ENCODE measurements at places on chromosomes 13 and 19.

DNA sequence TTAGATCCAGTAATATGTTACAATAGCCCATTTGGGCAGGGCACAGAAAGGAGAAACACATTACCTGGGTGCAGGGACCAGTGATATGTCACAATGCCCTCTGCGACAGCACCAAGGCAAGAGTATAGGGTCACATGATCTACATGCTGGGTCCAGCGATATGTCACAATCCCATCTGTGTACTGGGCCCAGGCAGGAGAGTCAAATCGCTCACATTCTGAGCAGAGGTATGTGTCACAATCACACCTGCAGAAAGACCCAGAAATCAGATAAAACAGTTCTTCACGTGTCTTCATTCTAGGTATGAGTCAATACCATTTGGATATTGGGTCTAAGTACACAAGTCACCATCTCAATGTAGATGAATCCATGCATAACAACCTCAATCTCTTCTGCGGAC lies 7.1 kb upstream of the ZNF43 start:
- DNase-seq: no peak

- DNase-seq: no peak
Observed at GRCh38 chr19:19026299-19026971, 6.9 kb downstream of the SUGP2 start.

DNA sequence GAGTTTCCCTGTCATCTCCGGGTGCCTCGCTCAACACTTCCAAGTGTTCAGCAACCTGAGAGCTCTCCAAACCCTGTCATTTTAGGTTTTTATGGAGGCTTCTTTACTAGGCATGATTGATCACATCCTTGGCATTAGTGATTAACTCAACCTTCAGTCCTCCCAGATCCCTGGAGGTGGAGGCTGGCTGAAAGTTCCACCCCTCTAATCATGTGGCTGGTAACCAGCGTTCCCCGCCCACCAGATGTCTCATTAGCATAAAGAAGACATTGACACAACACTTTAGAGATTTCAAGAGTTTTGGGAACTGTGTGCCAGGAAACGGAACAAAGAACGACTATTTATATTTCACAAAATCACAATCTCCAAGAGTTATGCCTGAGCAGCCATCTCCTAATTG lies 71.1 kb upstream of the RGCC start:
- no peak for DNase-seq

DNA sequence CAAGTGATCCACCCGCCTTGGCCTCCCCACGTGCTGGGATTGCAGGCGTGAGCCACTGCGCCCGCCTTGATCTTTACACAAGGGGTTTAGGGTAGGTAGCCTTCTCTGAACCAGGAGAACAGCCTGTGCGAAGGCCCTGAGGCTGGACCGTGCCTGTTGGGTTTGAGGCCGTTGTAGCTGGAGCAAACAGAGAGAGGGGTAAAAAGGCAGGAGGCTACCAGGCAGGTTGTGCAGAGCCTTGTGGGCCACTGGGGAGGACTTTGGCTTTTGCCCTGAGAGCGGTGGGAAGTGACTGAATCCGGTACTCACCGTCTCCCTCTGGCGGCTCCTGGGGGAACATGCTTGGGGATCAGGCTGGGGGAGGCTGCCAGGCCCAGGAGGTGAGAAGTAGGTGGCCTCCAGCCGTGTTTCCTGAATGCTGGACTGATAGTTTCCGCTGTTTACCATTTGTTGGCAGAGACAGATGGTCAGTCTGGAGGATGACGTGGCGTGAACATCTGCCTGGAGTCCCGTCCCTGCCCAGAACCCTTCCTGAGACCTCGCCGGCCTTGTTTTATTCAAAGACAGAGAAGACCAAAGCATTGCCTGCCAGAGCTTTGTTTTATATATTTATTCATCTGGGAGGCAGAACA lies 24.6 kb downstream of the SPC24 start:
- peak; percentile 41 for DNase-seq

DNA sequence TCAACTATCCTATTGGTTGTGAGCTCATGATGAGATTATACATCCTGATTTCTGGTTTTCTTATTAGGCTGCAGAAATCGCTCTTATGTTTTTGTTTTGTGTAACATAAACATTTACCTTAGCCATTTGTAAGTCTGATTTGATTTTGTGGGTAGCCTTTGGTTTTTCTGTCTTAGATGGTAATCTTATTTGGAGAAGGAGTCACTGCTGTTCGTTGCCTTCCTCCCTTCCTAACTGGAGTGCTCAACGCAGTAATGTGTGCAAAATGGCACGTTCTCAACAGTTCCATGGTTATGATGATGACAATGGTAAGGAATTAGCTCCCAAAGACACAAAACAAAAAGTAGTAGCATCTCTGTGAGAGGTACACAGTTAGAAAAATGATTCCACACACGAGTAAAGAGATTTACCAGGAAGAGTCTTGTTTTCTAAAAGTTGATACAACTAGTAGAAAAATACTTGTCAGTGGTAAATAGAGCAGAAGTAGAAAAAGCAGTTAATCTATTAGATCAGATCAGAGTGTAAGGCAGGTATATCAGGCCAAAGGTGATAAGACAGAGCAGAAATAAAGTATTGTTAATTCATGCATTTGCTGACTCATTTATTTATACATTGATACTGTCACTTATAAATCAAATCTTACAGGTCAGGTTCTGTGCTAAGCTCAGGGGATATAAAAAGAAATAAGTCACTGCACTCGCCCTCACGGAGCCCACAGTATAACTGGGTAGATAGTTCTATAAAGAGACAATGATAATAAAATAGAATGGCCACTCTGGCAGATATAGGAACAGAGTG lies 270.0 kb downstream of the NALCN start:
- peak; percentile 45 for DNase-seq

DNA sequence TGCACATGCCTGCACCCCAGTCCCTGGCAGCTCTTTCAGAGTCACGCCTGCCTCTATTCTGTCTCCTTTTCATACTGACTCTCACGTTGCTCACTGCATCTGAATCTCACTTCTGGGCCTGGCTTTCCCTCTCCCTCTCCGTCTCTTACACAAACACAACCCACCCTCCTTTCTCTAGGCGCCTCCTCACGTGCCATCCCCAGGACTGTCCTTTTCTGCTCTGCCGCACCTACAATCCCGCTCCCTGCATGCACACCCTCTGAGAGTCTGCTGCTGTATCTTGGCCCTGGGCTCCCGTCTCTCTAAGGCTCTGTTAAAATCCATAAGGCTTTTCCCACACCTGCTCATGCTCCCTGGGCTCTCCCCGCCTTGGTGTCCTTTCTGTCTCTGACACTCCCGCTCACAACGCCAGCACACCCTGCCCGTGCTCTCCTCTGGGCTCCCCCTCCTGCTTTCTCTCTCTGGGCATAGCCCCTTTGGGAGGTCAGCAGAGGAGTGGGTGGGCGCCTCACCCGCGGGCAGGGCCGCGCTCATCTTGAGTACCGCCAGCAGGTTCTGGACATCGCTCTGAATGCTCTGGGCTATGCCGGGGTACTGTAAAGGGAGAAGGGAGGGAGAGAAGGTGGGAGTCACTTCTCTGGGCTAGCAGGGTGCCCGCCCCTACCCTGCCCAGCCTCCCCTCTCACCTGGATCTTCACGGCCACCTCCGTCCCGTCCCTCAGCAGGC lies 12.7 kb upstream of the NUMBL start:
- no peak for DNase-seq

DNA sequence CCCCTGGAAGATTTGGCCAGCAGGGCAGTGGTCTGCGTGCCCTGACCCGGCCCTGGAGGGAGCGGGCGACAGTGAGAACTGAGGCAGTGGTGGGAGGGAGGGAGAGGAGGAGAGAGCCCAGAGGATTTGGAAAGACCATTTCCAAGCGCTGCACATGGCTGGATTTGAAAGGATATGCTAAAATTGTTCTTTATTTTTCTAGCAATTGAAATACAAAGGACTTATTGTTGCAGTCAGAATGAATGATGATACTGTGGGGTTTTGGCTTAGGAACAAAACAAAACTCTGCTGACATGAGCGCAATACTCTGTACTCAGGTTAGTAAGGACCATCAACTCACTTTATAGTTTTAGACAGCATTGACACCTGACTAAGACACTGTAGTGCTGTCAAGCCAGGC lies 69.5 kb downstream of the TNFRSF19 start:
- no peak for DNase-seq

DNA sequence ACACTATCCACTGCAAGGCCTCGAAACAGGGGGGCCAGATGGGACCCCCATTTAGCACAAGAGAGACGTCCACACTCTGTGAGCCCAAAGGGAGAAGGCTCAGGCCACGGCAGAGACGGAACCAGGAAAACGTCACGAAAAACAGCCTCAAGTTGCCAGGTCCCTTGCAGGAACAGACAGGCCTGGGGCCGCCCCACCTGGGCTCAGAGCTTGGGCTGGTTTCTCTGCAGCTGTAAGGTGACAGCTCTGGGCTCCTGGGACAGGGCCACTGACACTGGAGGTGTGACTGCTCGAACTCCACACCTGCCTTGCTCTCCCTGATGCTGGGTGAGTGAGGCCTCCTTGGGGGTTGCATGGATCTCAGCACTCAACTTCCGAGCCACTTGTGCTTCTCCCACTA lies 3.2 kb downstream of the ZNF787 start:
- DNase-seq: no peak

- DNase-seq: peak; percentile 36
Observed at GRCh38 chr13:68234274-68234673, 1004.1 kb upstream of the PCDH9 start.

- peak; percentile 13 for DNase-seq
Observed at GRCh38 chr13:43433691-43434141, 353.1 kb downstream of the ENOX1 start.

DNA sequence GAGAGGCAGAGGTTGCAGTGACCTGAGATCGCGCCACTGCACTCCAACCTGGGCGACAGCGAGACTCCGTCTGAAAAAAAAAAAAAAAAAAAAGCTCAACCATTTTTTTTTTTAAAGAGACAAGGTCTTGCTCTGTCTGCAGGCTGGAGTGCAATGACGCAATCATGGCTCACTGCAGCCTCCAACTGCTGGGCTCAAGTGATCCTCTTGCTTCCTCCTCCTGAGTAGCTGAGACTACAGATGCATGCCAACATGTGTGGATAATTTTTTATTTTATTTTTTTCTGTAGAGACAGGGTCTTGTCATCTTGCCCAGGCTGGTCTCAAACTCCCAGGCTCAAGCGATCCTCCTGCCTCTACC lies 10.3 kb downstream of the EHD2 start:
- peak; percentile 93 for DNase-seq

DNA sequence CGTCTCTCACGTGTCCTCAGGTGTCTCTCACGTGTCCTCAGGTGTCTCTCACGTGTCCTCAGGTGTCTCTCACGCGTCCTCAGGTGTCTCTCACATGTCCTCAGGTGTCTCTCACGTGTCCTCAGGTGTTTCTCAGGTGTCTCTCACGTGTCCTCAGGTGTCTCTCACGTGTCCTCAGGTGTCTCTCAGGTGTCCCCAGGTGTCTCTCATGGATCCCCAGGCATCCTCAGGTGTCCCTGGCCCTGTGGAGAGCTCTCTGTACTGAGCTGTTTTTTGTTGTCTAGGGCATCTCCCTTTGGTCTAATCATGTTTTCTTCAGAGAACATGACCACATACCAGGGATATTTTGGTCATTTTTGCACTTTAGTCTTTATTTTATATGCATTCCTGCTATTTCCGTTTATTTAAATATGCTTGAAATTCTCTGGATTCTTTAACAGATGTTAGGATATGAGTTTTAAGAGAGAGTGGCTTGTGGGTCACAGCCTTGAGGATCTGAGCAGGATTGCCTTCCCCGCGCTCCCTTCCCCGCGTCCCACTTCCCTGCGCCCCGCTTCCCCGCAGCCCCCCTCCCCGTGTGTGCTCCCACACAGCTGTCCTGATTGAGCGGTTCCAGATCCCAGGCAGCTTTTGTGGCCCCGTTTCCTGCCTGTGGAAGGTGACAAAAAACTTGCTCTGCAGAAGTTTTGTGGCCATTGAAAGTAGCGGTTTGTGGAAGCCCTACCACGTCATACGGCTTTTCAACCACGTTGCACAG lies 31.9 kb downstream of the ATP4B start:
- peak; percentile 18 for DNase-seq

DNA sequence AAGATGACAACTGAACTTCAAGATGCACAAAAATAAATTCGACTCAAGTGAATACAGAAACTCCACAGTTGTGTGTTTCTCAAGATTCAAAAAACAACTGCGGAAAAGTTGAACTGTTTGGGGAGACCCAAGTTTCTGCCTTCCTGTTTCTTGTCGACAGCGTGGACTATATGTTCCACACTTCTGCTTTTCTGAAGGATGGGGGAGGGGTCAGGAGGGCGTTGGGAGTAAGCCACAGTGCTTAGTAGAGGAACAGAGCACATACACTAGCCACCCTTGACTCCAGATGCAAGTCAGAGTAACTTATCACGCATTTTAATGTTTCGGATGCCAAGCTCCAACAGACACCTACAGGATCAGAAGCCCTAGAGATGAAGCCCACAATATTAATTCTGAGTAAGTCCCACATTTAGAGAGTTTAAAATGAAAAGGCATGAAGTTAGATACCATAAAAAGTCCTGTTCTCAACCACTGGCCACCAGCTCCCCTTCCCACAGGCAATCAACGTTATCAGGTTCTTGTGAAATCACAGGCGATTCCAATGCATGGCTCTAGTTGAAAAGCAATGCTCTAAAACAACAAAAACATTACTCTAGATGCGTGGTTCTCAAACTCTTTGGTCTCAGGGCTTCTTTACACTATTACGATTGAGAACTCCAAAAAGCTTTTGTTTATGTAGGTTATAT lies 4.2 kb downstream of the TUBGCP3 start:
- DNase-seq: no peak

DNA sequence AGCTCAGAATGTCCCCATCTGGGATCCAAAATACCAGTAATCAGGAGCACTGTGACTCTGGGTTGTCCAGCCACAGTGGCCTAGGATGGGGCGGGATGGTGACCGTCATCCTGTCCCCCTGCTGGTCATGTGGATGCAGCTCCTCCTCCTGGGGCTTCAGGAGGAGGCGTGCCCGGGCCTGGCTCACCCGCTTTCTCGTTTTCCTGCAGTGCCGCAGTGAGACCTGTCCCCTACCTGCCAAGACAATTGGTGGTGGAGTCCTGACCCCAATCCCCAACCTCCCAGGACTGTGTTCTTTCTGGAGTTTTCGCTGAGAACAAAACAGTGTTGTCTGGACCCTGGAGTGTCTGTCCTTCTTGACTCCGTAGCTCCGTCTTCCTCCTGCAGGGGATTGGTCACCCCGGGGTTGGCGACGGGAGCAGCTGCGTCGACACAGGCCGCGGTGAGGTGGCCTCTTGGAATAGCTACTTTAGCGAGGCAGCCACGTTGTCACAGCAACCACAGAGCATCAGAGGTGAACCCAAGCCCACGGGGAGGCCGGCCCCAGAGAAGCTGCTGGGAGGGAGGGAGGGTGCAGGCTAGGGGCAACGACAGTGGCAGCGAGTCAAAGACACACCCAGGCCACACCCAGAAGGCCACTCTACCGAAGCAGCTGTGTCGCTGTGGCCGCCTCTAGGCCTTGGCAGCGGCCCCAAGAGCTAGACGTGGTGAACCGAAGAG lies 10.2 kb upstream of the EMC10 start:
- peak; percentile 4 for DNase-seq

GRCh38 chr13:40141859-40142555 lies 486.5 kb downstream of the COG6 start:
- no peak for DNase-seq

DNA sequence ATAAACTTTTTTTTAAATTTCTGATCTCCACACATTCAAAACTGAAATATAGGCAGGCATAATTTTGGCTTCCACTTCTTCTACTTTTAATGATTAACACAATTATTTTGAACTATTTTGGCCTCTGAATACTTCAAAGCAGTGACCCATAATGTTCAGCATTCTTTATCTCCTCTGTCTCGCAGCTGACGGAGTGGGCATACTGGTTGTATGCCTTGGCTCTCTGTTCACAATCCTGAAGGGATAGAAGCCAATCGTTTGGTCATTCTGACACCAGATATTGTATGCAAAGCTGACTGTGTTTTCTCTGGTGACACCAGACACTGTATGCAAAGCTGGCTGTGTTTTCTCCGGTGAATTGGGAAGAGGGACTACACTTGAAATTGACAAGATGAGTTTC lies 833.0 kb downstream of the EFNB2 start:
- peak; percentile 1 for DNase-seq
